IPS DF 19.7 (cell line): ENCODE measurements at places on chromosomes 6 and 20.

GRCh38 chr6:39415482-39415881 lies 93.0 kb upstream of the KCNK16 start:
- no peak for DNase-seq

GRCh38 chr20:38226553-38226952 lies 34.0 kb downstream of the KIAA1755 start:
- no peak for DNase-seq

GRCh38 chr6:94130478-94130877 lies 711.1 kb upstream of the EPHA7 start:
- DNase-seq = no peak

DNA sequence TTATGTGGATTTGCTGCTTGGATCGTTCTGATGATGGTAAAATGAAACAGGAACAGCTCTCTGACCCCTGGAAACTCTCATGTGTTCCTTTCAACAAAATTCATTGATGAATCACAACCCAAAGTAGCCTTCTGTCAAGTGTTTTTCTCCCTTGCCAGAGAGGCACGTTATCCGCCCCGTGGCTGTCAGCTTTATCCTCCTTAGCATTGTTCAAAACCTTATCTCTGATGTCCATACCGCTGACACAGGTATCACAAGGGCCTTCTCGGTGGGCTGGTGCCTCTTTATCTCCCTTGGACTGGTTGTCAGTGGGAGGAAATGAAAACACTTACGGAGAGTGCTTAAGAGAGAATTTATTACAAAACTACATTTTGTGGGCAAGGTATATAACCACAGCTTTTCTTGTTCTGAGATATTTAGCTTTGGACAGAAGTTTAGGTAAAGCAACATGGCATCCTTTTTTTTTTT lies 84.9 kb downstream of the TIAM2 start:
- DNase-seq = no peak

DNA sequence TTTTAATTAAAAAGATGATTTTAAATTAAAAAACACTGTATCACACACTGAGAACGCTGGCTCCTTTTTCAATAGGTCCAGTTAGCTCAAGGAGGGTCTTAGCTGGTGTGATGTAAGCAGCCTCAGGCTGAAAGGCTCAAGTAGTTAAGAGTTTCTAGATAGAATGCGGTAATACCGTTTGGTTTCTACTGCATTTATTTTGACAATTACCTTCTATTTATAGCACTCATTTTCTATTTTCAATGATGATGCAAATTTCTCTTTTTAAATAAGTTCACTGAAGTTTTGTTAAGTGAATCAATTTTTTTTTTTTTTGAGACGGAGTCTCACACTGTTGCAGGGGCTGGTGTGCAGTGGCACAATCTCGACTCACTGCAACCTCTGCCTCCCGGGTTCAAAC lies 87.1 kb downstream of the PREX1 start:
- no peak for DNase-seq

DNA sequence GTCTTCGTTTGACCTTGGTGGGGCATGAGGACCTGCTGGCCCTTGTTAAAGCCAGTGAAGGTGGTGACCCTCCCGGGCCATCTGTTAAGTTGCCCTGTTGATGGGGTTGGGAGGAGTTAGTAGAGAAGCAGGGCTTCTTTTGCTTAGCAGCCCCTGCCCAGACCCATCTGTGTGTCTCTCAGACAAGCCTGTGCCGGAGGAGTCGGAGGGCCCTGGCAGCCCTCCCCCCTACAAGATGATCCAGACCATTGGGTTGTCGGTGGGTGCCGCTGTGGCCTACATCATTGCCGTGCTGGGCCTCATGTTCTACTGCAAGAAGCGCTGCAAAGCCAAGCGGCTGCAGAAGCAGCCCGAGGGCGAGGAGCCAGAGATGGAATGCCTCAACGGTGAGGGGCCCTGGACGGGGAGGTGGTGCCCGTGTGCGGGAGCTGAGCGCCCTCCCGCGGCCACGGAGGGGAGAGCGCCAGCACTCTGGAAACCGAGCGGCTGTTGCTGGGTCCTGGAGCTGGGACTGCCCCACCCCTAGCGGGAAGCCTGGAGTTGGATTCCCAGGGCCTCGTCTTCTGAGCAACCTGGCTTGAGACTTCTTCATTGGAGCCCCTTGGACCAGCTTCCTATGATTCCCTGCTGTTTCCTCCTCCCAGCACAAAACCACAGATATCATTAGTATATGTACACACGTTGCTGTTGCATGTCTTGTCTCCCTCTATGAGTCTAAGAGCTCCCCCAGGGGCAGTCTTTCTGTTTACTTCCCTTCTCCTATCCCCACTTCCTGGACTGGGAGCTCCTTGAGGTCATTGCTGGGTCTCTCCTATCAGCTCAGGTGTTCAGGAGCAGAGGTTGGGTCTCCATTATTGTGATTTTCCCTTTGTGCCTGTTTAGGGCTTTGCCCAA lies 27.6 kb upstream of the SRF start:
- DNase-seq = peak; percentile 80

DNA sequence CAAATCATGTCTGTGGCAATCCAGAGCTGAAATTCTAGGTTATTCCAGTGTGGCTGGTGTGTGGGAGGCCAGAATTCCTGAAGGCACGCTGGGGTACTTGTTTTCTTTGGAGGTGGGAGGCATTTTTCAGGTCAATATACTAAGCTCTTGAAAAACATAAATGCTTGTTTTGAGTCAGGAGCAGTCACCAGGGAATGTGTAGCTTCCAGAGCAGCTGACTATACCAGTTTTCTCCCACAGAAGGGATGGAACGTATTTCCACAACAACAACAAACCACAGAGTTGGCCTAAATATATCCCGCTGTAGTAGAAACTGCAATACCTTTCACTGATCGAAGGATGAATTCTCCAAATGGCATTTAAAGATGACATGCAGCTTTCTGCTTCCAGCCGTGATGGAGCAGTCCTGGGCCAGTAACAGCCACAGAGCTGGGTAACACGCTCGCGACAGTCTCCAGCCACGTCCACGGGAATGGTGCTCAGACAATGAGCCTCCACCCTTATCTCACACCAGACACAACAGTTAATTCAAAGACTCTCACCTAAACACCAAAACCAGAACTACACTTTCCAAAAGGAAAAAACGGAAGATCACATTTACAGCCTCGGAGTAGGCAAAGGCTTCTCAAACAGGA lies 23.2 kb downstream of the CHRNA4 start:
- no peak for DNase-seq

DNA sequence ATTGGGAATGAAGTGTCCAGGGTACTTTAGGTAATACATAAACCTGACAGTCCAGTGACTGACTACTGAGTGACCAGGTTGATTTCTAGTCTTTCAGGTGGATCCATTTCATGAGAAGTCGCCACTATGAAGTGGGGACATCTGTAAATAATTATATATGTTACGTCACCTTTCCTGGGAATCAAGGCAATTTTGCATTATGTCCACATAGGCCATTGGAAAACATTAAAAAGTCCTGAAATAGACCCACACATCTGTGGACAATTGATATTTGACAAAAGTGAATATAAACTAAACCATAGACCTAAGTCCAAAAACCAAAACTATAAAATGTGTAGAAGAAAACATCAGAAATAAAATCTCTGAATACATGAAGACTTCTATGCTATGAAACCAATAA lies 231.5 kb downstream of the C6orf118 start:
- no peak for DNase-seq

- DNase-seq = no peak
These were observed 148.4 kb upstream of the BMP5 start for GRCh38 chr6:56023829-56024228.

DNA sequence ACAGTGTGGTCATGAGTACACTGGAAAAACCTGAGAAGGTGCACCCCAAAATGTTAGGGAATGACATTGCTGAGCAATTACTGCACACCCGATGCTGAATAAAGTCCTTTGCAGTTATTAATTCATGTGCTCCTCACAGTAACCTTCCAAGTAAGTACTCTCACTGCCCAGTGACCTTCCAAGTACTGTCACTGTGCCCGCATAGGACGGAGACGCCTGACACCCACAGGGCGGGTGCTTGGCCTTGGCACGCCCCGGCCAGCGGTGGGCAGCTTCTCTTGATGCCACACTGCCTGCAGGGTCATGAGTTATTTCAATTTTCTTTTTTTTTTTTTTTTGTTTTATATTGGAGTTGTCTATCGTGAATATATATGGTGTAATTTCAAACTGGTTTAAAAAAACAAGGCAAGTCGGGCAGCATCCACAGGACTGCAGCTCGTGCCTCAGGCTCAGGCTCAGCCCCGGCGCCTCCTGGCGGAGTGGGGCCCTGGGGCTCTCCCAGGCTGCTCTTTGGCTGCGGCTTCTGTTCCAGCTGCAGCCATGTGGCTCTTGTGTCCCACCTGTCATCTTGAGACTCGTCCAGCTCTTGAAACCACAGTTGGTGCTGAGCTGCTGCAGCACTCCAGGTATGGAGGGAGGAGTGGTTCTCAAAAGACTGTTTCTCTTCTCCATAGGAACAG lies 27.0 kb downstream of the PNLDC1 start:
- DNase-seq = no peak

DNA sequence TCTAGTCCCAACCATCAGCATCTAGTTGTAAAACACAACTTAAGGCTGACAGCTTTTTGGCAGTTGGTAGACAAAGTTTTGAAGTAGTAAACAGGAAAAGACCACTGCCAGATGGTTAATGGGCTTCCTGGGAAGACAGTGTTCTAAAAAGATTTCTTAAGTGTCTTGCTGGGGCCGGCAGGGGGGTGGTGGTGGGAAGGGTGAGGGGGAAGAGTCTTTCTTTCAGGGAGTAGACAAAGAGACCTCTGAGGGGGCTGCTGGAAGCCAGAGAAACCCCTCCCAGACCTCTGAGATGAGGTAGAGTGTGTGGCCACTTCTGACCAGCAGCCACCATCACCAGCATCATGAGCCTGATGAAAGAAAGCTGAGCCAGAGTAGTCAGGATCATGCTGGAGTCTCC lies 784.9 kb downstream of the TENT5A start:
- DNase-seq = no peak

- DNase-seq = no peak
These were observed 45.0 kb upstream of the KIF25 start for GRCh38 chr6:167952512-167952859.

GRCh38 chr20:62873280-62873679 lies 11.7 kb upstream of the TCFL5 start:
- DNase-seq = no peak

GRCh38 chr6:4008324-4009047 lies 70.5 kb downstream of the FAM217A start:
- no peak for DNase-seq

DNA sequence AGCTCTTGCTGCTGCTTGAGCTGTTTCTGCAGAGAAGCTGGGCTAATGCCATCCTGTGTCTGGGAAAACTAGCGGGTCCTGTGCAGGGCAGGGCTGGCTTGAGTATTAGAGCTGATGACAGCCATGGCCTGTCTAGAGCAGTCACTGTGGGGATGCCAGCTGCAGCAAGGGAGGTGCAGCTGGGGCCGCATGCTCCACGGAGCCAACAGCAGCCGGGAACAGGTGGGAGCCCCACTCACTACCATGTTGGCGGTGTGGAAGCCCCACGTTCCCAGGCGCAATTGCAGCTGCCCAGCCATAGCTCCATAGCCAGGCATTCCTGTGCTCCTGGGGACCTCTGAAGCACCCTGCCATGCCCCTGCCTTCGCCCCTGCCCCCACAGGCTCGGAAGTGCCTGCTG lies 212.9 kb downstream of the TFAP2C start:
- no peak for DNase-seq

- DNase-seq = no peak
These were observed 36.1 kb downstream of the CTNNBL1 start for GRCh38 chr20:37729909-37730308.
